ENCODE measurements at places on chromosomes 13 and 19.

DNA sequence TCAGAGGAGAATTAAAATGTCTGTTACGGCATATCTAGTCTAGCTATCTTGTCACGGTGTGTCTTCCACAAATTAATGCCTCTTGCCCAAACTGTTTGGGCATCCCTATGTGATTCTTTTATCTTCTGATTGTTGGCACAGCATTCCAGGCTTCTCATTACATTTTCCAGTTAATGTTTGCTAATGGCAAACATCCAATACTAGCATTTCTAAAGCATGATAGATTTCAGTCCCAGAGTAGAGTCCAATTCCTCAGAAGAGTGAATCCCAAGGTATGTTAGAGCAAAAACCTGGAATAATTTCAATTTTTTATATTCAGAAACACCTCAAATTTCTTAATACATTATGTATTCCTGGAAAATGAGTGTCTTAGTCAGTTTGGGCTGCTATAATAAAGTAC lies 684.5 kb upstream of the SLITRK1 start:
- DNase-seq, result no peak

DNA sequence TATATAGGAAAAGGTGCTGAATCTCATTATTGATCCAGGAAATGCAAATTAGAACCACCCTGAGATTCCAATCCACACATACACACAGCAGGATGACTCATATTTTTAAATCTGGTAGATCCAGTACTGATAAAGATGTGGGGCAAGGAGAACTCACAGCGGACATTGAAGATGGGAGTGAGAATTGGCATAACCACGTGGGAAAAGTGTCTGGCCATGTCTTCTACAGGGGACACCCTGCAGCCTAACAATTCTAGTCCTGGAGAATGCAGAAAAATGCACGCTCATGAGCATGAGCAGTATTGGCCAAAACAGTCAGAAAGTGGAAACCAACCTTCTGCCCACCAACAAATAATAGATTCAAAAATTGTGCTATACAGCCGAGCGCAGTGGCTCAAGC lies 13.5 kb upstream of the BCL3 start:
- no peak for DNase-seq

- DNase-seq, result no peak
These were observed 238.2 kb downstream of the LIG4 start for GRCh38 chr13:107977071-107977574.

DNA sequence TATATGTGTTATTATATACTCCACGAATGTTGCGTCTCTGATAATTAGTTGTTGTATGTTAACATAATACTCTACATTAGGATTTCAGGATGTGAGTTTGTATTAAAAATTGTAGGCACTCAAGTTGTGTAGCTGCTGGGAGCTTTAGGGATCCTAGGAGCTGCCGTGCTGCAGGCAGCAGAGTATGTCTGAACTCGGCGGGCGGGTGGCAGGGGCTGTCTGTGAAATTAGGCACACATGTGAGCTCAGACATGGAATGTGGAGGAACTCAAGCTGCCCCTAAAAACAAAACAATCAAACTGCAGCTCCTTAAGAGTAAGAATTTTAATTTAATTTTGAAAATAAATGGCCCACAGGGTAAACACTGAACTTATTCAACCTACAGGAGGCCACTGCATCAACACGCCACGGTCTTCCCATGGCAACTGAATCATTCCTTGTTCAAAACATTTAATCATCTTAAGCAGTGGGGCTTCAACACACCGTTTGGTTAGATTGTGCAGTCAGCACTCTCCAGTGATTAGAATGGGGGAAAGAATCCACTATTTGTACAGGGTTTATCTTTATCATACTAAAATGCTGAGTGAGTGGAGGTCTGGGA lies 22.7 kb downstream of the SERTM1 start:
- DNase-seq, result no peak

GRCh38 chr13:39306639-39307589 lies 268.7 kb downstream of the NHLRC3 start:
- DNase-seq, result no peak

DNA sequence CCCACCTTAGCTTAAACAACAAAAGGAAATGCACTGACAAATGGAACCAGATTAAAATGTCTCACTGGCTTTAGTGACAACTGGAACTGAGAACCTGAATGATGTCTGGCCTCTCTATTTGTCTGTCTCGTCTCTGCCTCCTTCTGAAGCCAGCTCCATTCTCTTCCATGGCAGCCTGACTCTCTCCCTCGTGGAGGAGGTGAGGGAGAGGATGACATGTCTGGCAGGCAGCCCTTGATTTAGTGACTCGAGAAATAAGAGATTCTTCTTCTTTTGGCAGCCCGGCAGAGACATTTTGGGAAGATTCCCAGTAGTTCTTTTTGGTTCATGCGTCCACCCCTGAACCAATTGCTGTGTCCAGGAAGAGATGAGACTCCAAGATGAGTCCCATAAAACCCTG lies 131.7 kb downstream of the KLF5 start:
- no peak for DNase-seq

DNA sequence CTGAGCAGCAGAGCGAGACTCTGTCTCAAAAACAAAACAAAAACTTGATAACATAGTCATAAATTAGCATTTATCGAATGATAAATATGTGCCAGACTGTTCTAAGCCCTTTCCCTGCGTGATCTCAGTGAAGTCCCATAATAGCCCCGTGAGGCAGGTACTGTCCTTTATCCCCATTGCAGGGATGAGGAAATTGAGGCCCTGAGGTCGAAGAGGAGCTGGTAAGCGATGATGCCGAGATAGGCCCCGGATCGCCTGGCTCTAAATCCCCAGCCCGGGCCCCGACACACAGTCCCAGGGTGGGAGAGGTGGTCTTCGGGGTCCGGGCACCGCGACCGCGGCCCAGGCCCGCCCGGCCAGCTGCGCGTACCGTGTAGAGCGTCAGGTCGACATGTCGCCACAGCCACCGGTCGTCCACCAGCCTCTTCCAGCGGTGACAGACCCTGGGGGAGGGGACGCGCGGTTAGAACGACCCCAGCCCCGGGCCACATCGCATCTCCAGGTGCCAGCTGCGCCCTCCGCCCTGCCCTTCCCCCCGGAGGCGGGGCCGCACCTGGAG lies 625 bp downstream of the FBXL12 start:
- peak; percentile 66 for DNase-seq

- DNase-seq, result no peak
These were observed 20.3 kb downstream of the POP4 start for GRCh38 chr19:29626386-29626785.

GRCh38 chr19:45670670-45671453 lies 2.8 kb downstream of the GIPR start:
- DNase-seq, result peak; percentile 50
